CD4-positive, CD25-positive, alpha-beta regulatory T cell (primary cell): ENCODE measurements at places on chromosomes 13 and 19. TPM values are rescaled to one million over a fixed set of nuclear protein-coding genes. Genes with fewer than 3 reads are reported as not detected.

Gene LGALS7B
- not detected for polyA plus RNA-seq

Gene FGF22
- not detected for polyA plus RNA-seq

Gene OR7G3
- polyA plus RNA-seq, result not detected

Gene ZNF155
- 3.4 TPM for polyA plus RNA-seq

Gene FNDC3A
- polyA plus RNA-seq, result 10.1 TPM

Gene OCEL1
- polyA plus RNA-seq, result 34.0 TPM

Gene RNF225
- not detected for polyA plus RNA-seq

Gene PSG3
- not detected for polyA plus RNA-seq

Gene PCDH20
- polyA plus RNA-seq, result 0.12 TPM

Gene NMRK2
- polyA plus RNA-seq, result not detected

Gene CEACAM7
- polyA plus RNA-seq, result not detected

Gene RCBTB2
- polyA plus RNA-seq, result 32.5 TPM

Gene CLEC11A
- 1.2 TPM for polyA plus RNA-seq

Gene PALM3
- not detected for polyA plus RNA-seq

Gene FXYD7
- polyA plus RNA-seq, result 4.9 TPM

Gene ERFL
- polyA plus RNA-seq, result not detected

Gene GNG7
- polyA plus RNA-seq, result 1.2 TPM

Gene THSD1
- polyA plus RNA-seq, result 0.12 TPM

Gene FFAR2
- not detected for polyA plus RNA-seq

Gene TINCR
- polyA plus RNA-seq, result not detected

Gene RFPL4A
- polyA plus RNA-seq, result not detected

Gene TEX101
- not detected for polyA plus RNA-seq

Gene DCLK1
- not detected for polyA plus RNA-seq

Gene KIRREL2
- polyA plus RNA-seq, result not detected

Gene FGF21
- polyA plus RNA-seq, result not detected

Gene KLK3
- not detected for polyA plus RNA-seq

Gene NXNL1
- polyA plus RNA-seq, result not detected

Gene RABAC1
- polyA plus RNA-seq, result 222 TPM

Gene ATP8B3
- polyA plus RNA-seq, result 2.1 TPM

Gene NANOS3
- not detected for polyA plus RNA-seq

Gene ZNF653
- 2.8 TPM for polyA plus RNA-seq

Gene TJP3
- polyA plus RNA-seq, result 28.6 TPM

Gene PALM
- polyA plus RNA-seq, result not detected

Gene ICAM5
- polyA plus RNA-seq, result not detected

Gene SPACA4
- not detected for polyA plus RNA-seq

Gene CD320
- 57.4 TPM for polyA plus RNA-seq

Gene MIER2
- 4.3 TPM for polyA plus RNA-seq

Gene SH3GL1
- 13.4 TPM for polyA plus RNA-seq

Gene SIGLEC5
- not detected for polyA plus RNA-seq

Gene TLE6
- not detected for polyA plus RNA-seq

Gene SHISA2
- polyA plus RNA-seq, result 0.09 TPM

Gene ZSCAN4
- not detected for polyA plus RNA-seq

Gene CCL25
- not detected for polyA plus RNA-seq

Gene CGB3
- not detected for polyA plus RNA-seq

Gene SMIM44
- not detected for polyA plus RNA-seq

Gene DHRS12
- polyA plus RNA-seq, result 32.1 TPM

Gene MUC16
- polyA plus RNA-seq, result not detected

Gene AMH
- polyA plus RNA-seq, result not detected

Gene PROZ
- 0.15 TPM for polyA plus RNA-seq
